ENCODE measurements at places on chromosomes 7 and 10.
A peak's percentile ranks its signal among the peaks of the same experiment; 100 is the strongest.

GRCh38 chr10:110007161-110007700 is 553 bp upstream of the ADD3 start:
- no peak for DNase-seq

DNA sequence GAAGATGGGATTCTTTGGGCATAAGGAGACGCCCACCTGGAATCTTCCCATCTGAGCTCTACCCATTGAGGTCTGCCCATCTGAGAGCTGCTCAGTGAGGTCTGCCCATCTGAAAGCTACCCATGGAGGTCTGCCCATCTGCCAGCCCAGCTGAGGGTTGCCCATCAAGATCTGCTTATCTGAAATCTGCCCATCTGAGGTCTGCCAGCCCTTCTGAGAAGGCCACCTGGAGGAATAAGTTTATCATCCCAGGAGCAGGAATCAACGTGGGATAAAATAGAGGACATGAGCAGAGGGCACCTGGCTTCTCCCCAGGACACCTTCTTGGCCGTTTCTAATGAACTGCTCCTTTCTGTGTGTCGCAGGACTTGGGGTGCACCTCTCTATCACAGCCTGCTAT is 35.3 kb upstream of the PDZD8 start:
- no peak for DNase-seq

DNA sequence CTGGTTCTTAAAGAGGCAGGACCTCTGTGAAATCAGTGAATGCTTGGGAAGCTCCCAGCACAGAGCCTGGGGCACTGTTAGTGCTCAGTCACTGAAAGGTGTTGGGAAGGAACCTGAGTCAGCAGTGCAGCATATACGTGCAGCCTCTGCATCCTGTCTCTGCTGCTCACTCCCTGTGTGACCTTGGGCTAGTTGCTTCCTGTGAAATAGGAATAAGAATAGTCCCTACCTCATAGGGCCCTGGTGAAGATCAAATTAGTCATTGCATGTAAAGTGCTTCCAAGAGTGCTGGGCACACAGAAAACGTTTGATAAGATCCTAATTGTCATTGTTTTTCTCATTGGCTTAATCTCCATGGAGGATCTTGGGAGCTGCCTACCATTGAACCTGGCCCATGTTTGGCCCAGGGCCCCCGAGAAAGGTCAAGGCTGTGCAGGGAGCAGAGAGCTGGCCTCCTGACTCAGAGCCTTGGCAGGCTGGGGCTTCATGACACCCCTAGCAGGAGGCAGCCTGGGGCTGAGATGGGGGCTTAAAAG is 73.3 kb upstream of the COL13A1 start:
- DNase-seq = no peak

DNA sequence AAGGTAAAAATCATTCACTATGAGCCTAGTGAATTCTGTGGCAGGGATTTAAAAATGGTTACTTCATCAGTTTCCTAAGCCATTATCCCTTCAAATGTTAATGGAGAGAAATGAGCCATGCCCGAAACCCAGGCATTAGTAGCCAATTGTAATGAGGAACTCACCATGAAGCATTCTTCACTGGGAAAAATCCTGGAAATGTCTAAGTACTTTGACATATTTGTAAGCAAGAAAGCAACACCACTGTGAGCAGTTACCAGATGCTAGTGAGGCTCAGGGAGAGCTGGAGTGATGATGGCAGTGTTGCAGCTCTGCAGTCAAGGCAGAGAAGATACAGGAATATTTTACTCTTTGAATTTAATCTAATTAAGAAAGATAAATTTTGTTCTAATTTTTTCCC is 220.0 kb upstream of the MBL2 start:
- no peak for DNase-seq

- no peak for DNase-seq
These were observed 2.6 kb upstream of the HOXA9 start for GRCh38 chr7:27167916-27168264.

- DNase-seq = peak; percentile 93
These were observed 42.5 kb downstream of the PPP1R3C start for GRCh38 chr10:91590142-91590903.

- peak; percentile 91 for DNase-seq
These were observed 77.5 kb upstream of the STEAP1B start for GRCh38 chr7:22577470-22578001.

DNA sequence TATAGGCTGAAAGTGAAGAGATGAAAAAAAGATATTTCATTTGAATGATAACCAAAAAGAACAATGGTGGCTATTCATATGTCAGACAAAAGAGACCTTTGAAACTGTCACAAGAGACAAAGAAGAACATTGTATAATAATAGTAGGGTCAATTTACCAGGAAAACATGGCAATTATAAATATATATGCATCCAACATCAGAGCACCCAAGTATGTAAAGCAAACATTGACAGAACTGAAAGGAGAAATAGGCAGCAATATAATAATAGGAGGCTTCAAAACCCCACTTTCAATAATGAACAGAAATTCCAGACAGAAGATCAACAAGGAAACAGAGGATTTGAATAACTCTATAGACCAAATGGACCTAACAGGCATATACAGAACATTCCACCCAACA is 876.2 kb downstream of the GRID1 start:
- DNase-seq = no peak

- DNase-seq = no peak
These were observed 26.5 kb upstream of the ENTPD1 start for GRCh38 chr10:95729323-95730055.

- DNase-seq = peak; percentile 62
These were observed 1.5 kb downstream of the DUSP5 start for GRCh38 chr10:110498982-110499795.

- DNase-seq = no peak
These were observed 96.8 kb upstream of the PCBD1 start for GRCh38 chr10:70984986-70985722.

GRCh38 chr10:35636956-35637355 is 5.1 kb downstream of the FZD8 start:
- no peak for DNase-seq

- peak; percentile 60 for DNase-seq
These were observed 44.5 kb downstream of the ICA1 start for GRCh38 chr7:8217200-8218068.

- DNase-seq = no peak
These were observed 317.3 kb downstream of the TCERG1L start for GRCh38 chr10:130994191-130994590.

DNA sequence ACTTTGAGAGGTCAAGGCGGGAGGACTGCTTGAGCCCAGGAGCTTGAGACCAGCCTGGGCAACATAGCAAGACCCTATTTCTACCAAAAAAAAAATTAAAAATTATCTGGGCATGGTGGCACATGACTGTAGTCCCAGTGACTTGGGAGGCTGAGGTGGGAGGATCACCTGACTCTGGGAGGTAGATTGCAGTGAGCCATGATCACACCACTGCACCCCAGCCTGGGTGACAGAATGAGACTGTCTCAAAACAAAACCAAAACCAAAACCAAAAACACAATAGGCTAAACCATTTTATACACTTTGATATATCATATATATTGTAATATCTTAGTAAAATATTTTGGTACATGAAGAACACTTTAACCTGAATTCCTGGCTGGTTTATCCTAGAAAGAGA is 101.6 kb downstream of the RAPGEF5 start:
- DNase-seq = no peak

DNA sequence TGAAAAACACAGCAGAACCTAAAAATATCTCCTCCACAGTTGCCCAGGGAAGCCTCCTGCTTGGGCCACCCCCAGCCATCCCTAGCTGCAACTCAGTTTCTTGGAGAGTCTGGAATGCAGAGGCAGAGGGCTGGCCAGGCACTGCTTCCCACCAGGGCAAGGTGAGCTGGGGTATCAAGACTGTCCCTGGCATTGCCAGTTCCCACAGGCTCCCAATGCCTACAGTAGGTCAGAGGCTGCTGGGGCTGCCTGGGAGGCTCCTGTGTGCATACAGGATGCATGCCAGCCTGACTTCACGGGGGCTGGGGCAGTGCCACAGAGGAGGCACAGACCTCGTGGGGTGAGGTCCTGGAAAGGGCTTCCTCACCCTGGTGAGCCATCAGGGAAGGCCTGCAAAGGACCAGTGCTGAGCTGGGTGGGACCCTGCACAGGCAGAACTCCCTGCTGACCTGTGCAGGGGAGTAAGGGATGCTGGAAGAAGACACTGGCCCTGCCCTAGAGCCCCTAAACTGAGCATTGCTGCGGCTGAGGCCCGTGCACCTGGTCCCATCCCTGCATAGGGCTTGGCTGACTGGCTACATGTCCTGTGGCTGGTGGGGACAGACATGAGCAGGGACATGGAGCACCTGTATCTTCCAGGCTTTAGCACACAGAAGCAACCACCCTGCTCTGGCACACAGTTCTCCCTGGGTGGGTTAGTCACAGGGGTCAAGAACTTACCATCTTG is 121.9 kb upstream of the RET start:
- no peak for DNase-seq

DNA sequence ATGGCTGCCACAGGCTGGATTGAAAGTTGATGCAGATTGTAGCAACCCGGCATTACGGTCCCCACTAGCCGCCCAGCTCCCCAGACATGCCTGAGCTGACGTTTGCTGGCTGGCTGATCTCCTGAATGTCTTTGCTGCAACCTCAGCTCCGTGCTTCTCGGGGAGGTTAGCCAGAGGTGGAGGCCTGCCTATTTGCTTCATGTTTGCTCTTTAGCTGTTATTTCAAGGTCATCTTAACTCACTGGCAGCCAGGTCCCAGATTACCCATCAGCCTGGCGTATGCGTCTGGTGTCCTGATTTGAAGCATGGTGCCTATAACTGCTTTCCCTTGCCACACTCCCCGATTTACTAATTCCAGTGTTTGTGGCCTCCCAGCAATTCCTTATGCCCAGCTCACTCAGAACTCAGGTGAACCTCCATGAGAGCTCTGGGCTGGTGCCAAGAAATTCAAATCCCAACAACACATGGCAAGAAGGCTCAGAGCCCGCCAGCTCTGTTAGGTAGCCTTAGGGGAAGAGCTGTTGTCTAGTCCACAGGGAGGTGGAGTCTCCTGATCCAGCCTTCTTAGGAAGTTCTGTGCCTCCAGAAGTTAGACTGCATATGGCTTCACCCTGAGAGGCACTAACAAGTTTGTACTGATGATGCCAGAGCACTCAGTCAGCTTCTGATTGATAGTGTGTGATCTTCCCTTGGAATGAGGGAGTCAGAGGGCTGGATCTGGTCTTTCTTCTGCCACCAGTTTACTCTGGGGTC is 69.7 kb upstream of the EXOC4 start:
- DNase-seq = no peak

DNA sequence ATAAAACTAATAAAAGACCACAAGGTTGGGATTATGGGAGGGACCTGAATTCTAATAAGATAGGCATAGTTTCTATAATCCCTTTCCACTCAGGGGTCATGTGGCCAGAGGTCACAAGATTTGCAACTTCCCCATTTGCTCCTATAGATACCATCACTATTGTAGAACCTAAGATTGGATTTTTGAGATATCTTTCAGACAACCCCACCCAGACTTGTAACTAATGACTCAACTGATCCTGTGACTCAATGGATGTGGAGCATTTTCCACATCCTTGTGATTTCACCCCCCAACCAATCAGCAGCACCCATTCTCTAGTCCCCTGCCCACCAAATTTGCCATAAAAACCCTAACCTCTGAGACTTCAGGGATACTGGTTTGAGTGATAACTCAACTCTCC is 51.9 kb upstream of the PIK3AP1 start:
- DNase-seq = no peak

GRCh38 chr7:102318482-102318971 is 31.9 kb downstream of the SH2B2 start:
- no peak for DNase-seq

- DNase-seq = no peak
These were observed 112.2 kb downstream of the MGMT start for GRCh38 chr10:129579228-129579627.

- DNase-seq = no peak
These were observed 3.7 kb downstream of the ZNF487 start for GRCh38 chr10:43440463-43441134.

DNA sequence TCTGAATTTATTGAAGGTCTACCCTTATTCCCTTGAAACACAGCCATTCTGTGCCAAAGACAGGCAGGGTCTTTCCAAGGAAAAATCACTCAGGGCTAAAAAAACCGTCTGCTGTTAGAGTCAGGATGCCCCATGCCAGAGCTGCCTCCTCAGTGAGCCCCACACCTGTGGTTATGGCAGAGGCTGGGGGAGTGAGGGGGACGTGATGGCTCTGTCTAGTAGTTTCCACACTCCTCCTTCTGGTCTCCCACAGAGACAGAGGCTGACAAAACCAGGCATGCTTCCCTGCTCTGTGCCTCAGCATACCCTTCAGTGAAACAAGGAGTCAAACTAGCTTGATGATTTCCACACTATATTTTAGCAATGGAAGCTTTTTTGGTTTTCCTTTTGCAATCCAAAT is 112.0 kb upstream of the AGK start:
- DNase-seq = no peak

- no peak for DNase-seq
These were observed 2.4 kb downstream of the UROS start for GRCh38 chr10:125820701-125821100.

GRCh38 chr10:69731698-69732097 is 70.0 kb upstream of the COL13A1 start:
- no peak for DNase-seq

- no peak for DNase-seq
These were observed 130.6 kb upstream of the LSM8 start for GRCh38 chr7:118053353-118053752.

GRCh38 chr7:85748861-85749260 is 562.0 kb upstream of the SEMA3D start:
- no peak for DNase-seq

- DNase-seq = no peak
These were observed 83.1 kb upstream of the SEMA3A start for GRCh38 chr7:84277628-84278224.

DNA sequence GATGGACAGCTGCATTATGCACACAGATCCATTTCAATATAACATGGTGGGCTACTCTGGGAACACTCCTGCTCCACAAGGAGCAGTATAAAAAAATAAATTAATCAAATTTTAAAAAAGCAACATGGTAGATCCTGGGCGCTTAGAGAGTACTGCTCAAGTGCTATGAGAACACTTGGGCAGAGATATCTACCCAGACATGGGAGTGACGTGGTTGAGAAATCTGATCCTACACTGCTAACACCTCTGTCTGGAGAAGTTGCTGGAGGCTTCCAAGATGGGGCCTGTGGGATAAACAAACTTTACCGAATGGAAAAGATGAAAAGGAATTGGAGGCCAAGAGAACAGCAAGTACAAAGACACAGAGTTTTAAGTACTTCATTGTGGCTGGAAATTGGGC is 9.0 kb downstream of the NSMCE4A start:
- DNase-seq = no peak

GRCh38 chr10:103828587-103829197 is 26.7 kb downstream of the SH3PXD2A start:
- no peak for DNase-seq

GRCh38 chr7:138458576-138459412 is 1.3 kb upstream of the TRIM24 start:
- DNase-seq = no peak

- DNase-seq = no peak
These were observed 40.6 kb downstream of the MICALL2 start for GRCh38 chr7:1418505-1419309.
